ENCODE measurements at places on chromosomes 13 and 19.

DNA sequence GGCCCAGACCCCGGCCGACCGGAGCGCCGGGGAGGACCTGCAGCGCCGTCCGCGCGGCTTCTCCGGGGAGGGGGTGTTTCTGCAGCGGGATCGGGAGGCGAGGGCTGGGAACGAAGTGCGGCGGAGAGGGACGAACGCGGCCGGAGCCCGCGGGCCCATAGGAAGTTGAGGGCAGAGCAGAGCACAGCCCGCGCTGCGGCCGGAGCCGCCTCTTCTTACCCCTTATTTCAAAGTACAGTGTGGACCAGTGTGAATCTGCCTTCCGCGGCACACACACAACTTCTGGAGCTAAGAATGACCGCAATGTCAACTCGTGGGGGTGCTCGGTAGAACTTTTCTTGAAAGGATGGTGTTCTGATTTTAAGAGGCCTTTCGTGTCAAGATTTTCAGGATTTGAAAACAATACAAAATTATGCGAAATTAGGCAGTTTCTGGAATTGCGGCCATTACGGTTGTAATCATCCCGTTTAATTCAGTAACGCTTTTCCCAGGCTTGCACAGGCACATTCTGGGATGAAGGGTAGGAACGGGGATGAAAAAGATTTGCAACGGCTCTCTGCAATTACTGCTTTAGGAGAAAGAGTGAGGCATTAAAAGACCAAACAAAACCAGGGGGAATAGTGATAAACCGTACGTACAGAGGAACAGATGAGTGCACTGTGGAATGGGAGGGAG, 821 bp downstream of the TDRD3 start:
- DNase-seq, result peak; percentile 70

GRCh38 chr13:99237981-99238662, 20.1 kb downstream of the GPR18 start:
- DNase-seq, result no peak

DNA sequence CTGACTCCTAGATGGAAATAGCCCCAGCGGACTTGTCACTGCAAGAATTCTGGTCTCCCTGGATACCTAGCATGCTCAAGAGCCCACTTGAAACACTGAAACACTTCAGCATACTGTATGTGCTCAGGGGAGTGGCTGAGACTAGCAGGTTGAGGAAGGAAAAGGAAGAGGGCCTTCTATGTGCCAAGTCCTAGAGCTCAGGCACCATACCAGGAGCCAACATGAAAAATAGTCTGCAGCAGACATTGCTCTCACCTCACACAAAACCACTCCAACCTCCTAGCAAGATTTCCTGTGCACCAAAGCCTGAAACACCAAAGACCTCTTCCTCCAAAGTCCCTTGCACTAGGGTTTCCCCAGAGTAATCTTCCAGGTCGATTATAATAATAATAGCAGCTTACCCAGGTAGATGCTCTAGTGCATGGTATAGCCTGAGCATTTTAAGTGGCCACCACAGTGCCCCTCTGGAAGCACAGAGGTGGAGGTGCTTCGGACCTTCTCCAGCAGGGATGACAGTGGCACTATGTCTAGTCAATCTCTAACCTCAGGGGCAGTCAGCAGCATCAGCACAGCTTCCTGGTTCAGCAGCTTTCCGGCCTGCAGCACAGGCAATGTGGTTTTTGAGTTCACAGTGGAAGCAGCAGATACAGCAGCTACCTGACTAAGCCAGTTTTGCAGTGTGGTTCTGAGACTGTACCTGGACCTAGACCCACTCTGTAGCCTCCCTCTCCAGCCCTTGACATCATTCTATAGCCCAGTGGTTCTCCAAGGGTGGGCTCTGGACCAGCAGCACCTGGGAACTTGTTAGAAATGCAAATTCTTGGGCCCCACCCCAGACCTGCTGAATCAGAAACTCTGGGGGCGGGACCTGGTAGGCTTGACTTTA, 45.6 kb upstream of the UBE2L5 start:
- DNase-seq, result no peak

DNA sequence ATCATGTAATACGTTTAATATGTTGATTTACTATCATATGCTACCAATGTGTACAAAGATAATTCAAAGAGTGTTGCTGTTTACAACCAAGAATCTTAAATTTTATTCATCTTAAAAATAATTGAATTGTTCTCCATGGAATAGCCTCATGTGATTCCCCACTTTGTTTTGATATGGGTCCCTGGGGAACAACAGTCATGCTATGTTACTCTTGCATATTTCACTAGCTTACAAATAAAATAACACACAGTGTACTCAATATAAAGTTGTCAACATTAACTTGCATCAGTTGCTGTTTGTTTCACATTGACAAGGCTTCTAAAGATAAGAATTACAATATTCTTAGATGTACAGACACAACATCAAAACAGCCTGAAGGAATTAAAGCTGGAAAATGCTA, 2.3 kb downstream of the ENOX1 start:
- no peak for DNase-seq

GRCh38 chr13:113356596-113356995, 7.3 kb downstream of the GRTP1 start:
- DNase-seq, result no peak

DNA sequence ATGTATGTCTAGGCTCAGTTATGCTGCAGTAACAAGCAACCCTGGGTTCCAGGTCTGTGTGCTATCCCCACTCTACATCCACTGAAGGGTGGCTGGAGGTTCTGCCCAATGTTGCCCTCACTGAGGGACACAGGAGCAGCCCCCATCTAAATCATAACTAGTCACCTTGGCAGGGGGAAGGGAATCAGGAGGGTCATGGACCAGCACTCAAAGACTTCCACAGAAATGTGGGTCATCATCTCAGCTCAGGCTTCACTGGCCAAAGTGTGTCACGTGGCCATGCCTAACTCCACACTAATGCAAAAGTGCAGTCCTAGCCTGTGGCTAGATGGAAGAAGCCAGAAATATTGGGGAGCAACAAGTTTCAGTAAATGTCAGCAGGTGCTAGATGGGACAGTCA, 137.3 kb upstream of the ZNF507 start:
- no peak for DNase-seq

- no peak for DNase-seq
Observed at GRCh38 chr13:105312906-105313305, 1222.6 kb downstream of the EFNB2 start.

- no peak for DNase-seq
Observed at GRCh38 chr19:19101540-19101939, 36.7 kb downstream of the TMEM161A start.

DNA sequence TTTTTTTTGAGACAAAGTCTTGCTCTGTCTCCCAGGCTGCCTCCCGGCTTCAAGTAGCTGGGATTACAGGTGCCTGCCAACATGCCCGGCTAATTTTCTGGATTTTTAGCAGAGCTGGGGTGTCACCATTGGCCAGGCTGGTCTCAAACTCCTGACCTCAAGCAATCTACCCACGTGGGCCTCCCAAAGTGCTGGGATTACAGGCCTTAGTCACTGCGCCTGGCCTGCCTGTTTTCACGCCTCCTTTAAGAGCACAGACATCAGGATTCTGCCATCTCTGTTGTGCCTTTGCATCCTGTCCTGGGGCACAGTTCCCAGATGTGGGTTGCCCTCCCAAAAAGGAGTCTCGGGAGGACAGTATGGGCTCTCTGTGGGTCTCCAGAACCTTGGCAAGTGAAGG, 2.5 kb upstream of the PRAM1 start:
- no peak for DNase-seq

GRCh38 chr13:36918246-36919131, 1.5 kb downstream of the SMAD9 start:
- DNase-seq, result no peak

DNA sequence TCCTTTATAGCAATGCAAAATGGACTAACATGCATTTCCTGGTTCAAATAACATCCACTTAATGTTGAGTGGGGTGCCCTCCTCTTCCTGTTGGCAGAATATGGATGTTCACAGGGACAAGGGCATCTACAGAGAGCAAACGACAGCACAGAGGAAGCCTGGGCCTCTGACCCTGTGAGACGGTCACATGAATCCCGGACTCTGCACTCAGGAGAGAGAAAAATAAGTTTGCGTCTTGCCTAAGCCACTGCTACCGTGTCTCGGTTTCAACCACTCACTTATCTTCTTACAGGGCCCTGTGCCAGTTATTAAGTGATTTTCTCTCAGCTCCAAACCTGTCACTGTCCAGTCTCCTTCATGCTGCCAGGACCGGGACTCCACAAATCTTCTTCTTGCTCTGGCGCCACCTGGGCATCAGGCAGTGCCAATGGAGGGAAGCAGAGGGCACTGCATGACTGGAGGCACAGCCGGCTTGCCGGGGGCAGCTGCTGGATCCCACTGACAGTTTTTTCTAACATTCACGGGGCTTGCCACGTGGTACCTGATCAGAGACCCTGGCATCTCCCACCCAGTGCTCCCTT, 11.8 kb downstream of the LIG1 start:
- no peak for DNase-seq

GRCh38 chr19:41205995-41206394, 13.0 kb downstream of the CYP2S1 start:
- no peak for DNase-seq

GRCh38 chr13:50345804-50346203, 330.6 kb downstream of the KCNRG start:
- DNase-seq, result no peak

DNA sequence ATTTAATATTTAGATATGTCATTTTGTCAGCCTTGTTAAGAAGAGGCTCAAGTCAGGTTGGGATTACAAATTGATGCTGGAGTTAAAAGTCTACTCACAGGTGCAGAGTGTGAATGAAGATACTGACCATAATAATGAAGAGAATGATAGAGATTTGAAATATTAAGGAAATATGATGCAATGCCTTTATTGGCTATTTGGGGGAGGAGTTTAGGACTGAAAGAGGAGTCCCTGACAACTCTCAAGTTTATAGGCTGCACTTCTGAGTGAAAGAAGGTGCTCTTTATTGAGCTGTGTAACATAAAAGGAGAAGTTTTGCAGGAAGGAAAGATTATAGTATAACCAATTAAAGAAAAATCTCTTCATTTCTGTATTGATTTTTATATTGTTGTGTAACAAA, 827.7 kb upstream of the PCDH9 start:
- DNase-seq, result no peak

DNA sequence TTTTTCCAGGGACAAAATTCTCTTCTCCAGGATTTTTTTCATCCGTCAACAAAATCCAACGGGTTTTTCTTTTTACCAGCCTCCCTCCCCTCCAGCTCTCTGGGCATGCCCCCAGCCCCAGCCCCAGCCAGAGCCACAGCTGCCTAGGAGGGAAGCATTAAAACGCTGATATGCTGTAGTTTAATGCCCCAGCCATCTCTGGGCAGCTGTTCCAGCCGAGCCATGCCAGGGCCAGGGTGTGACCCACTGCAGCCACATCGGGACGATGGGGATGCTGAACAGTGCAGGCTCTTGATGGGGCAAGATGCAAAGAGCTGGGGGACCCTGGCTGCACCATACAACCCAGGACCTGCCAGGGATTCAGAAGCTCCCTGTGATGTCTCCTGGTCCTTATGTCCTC, 32.1 kb downstream of the TSHZ3 start:
- DNase-seq, result no peak

- DNase-seq, result no peak
Observed at GRCh38 chr19:329876-330275, 14.7 kb downstream of the MIER2 start.

- DNase-seq, result no peak
Observed at GRCh38 chr13:96710166-96710862, 284.0 kb downstream of the OXGR1 start.

- no peak for DNase-seq
Observed at GRCh38 chr13:83878691-83879430, 3.4 kb downstream of the SLITRK1 start.

DNA sequence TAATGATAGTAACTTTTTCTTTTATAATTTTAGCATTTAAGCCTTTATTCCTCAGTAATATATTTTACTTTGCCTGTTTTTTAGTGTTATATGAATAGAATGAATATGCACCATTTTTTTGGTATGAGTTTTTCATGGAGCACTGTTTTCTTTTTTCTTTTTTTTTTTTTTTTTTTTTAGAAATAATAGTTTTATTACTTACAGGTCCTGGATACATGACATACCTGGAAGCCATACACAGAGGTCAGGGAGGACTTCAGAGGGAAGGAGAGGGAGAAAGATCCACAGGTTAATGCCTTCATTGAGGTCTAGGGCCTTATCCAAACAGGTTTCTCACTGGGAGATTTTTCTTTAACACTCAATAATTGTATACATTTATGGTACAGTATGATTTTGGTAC, 26.4 kb downstream of the KCTD4 start:
- no peak for DNase-seq

- DNase-seq, result no peak
Observed at GRCh38 chr13:109211616-109212015, 574.8 kb downstream of the IRS2 start.

- no peak for DNase-seq
Observed at GRCh38 chr13:99312493-99312883, 5.3 kb upstream of the GPR183 start.

GRCh38 chr13:30785191-30785850, 50.0 kb downstream of the ALOX5AP start:
- no peak for DNase-seq

GRCh38 chr19:48487948-48488347, 18.8 kb downstream of the CYTH2 start:
- no peak for DNase-seq

- DNase-seq, result no peak
Observed at GRCh38 chr13:49354719-49355118, 89.1 kb downstream of the CAB39L start.

DNA sequence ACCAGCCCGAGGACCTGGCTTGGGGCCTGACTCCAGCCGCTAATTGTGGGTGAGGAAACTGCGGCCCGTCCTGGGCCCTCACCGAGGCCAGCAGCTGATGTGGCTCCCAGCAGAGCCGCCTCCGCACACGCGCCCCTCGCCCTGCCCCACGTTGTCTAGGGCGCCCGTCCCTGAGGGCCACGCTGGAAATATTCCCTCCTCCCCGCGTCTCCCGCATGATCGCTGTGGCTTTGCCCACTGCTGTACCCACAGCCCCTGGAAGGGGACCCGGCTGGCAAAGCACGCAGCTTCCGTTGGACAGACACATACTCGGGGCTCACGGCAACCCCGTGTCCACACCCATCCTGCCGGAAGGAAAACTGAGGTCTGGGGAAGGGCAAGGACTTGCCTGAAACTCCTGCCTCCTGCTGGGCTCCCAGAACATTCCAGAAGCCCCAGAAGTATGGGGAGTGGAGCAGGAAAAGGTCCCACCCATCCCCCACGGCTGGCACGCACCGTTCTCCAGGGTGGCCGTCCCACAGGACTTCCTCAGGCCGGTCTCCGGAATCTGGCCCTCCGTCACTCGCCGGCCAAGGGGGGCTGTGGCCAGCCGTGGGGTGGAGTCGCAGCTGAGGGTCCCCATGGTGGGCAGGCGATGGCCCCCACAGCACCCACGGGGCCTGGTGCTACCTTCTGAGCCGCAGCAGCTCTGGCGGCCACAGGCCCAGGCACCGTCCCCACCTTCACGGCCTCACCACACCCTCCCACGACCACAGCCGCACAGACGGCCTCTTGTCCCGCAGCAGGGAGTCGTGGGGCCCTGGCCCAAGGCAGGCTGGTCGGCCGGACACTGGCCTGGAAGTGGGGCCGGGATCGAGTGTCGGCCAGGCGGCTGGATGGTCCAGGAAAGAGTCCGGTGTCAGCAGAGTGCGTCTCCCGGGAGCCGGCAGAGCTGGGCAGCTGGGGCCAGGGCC, 13.6 kb upstream of the SHC2 start:
- DNase-seq, result no peak

- no peak for DNase-seq
Observed at GRCh38 chr13:43005460-43006236, 13.6 kb upstream of the EPSTI1 start.
